ENCODE measurements at places on chromosomes 7 and 10.
A peak's percentile ranks its signal among the peaks of the same experiment; 100 is the strongest.

- DNase-seq: peak; percentile 16
Observed at GRCh38 chr7:6026011-6026819, 5.0 kb upstream of the ANKRD61 start.

DNA sequence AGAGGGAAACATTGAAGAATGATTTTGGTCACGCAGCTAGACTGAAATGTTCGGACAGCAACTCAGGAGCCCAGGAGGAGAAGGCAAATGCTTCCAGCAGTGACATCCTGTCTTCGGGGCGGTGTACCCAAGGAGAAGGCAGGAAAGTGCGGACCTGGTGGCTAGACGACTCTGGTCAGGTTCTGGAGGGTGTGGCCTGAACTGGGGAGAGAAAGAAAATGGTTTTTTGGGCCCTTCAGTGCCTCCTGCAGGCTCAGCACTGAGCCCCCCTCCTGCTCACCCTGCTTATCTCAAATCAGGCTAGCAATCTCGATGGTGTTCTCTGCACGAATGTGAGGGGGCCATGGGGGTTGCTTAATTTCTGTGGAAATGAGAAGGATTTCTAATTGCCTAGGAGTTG, 26.7 kb upstream of the TARP start:
- no peak for DNase-seq

DNA sequence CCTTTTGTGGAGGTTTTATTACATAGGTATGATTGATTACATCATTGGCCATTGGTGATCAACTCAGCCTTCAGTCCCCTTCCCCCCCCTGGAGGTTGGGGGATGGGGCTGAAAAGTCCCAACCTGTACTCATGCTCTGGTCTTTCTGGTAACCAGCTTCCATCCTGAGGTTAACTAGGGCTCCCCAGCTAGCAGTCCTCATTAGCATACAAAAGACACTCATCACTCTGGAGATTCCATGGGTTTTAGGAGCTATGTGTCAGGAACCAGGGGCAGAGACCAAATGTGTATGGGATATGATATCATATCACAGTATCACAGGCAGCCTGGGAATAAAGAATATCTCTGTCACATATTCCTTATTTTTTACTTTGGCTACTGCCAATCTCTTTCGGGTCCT, 13.6 kb downstream of the CCSER2 start:
- no peak for DNase-seq

- no peak for DNase-seq
Observed at GRCh38 chr7:157764193-157764592, 427.4 kb downstream of the DNAJB6 start.

GRCh38 chr7:155222061-155222460, 75.6 kb upstream of the INSIG1 start:
- DNase-seq: no peak

GRCh38 chr10:28711776-28712175, 34.5 kb downstream of the BAMBI start:
- DNase-seq: no peak

DNA sequence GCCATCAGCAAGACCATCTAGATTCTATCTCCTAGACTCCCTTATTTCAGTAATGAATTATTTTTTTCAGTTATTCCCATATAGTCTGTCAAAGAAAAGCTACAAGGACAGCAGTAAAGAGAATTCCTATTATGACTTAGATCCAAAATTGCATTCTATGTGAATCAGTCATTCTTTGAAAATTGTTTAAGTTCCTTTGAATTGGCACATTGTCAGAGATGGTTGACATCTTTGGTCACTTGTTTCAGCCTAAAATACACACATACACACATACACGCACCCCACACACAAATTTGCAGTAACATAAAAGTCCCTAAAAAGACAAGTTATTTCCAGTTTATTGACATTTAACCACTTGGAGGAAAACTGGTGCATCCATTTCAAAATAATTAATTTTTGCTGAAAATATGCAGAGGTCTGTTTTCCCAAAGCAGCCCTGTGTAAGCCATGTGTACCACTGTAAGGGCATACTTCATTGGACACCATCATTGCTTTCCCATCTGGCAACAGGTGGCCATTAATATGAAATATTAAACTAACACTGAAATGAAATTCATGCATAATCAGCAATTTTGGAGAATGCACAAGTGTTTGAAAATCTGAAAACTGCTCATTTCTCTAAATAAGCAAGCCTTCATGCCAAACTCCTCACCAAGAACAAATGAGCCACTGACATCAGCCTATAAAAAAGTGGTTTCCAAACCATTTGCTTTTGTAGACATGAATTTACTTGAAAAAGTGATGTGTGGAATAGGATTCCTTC, 121.7 kb upstream of the COL1A2 start:
- no peak for DNase-seq

GRCh38 chr7:85111761-85112160, 75.1 kb downstream of the SEMA3D start:
- no peak for DNase-seq

- no peak for DNase-seq
Observed at GRCh38 chr10:16646181-16647059, 124.7 kb upstream of the C1QL3 start.

DNA sequence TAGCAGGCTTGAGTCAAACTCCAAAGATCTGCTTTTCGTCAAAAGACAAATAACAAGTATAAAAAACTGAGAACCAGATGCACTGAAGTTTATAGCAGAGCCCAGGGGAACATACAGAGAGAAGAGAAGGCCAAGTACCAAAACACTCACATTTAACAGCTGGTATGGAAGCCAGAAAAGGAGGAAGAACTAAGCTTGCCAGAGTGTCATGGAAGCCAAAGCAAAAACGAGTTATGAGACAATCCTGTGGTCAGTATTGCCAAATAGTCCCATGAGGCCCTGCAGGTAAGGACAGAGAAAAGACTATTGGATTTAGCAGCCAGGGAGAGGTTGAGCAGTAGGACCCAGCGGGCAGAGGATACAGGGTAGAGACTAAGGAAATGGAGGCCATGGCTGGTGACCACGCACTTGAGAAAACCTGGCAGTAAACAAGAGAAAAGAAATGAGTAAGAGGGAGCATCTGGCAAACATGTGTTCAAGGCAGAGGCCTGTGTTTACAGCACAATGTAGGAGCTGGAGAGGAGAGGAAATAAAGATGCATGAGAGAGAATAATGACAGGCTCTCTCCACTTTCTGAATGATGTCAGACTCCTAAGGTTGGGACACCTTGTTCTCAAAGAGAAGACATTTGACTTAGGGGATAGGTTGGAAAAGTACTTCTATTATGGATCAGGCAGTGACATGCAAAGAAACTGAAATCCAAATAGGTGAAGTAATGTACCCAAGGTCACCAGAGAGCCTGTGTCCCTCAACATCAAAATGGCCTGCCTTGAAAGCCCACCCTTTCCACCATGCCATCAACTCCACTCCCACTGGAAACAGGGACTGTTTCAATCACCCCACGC, 9.1 kb downstream of the CREB3L2 start:
- DNase-seq: no peak

DNA sequence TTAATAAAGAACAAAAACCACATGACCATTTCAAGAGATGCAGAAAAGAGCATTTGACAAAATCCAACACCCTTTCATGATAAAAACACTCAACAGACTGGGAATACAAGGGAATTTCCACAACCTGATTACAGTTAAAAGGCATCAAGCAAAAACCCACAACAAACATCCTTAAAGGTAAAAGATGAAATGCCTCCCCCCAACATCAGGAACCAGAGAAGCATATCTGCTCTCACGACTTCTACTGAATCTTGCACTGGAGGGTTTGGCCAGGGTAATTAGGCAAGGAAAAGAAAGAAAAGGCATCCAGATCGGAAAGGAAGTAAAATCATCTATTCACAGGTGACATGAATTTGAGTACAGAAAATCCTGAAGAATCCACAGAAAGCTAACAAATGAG, 59.5 kb upstream of the SFMBT2 start:
- no peak for DNase-seq

- no peak for DNase-seq
Observed at GRCh38 chr7:85716353-85716752, 529.5 kb upstream of the SEMA3D start.

DNA sequence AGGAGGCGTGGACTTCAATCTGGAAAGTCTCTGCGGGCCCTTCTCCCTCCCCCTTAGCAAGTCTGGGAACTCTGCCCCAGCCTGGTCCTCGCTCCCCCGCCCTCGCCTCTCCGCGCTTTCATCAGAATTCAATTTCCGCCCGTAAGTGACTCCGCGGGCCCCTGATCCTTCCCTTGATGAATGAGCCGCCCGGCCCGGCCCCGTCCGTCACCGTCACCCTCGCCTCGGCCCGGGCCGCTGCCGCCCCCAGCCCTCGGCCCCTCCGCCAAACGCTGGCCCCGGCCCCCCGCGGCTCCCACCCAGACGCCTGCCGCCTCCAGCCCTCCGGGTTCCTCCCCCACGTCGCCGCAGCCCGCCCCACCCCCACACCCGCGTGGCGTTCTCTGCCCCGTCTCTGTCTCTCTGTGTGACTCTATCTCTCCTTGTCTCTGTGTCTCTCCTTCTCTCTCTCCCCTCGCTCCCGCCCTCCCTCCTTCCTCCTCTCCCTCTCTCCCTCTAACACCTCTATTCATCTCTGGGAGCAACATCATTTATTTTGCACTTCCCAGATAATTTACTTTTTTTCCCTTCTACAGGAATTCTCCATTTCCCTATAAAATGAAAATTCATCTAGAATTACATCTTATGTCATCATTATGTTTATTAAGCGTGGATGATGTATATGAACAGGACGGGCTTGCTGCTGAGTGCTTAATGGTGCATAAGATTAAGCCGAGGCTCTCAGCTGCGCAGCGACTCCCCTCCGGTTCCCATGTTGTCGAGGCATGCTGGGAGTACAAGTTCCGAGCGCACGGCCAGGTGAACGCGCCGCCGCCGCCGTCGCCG, 91.2 kb upstream of the PAX2 start:
- DNase-seq: peak; percentile 26

DNA sequence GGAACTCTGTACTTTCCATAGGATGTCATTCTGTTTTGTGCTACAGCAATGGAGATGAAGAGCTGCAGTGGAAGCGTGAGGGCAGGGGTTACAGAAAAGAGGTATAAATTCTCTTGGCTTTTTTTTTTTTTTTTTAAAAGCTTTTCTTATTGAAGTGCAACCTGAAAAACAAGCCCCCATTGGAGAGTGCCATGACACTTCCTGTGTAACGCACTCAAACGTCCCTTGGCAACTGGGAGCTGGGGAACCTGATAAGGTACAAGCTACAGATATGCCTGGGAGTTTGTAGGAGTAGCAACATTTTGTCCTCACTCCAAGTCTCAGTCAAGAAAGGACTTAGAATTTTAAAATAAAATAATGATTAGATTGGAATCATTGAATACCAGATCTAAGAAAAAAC, 512.1 kb downstream of the RPS24 start:
- DNase-seq: no peak

DNA sequence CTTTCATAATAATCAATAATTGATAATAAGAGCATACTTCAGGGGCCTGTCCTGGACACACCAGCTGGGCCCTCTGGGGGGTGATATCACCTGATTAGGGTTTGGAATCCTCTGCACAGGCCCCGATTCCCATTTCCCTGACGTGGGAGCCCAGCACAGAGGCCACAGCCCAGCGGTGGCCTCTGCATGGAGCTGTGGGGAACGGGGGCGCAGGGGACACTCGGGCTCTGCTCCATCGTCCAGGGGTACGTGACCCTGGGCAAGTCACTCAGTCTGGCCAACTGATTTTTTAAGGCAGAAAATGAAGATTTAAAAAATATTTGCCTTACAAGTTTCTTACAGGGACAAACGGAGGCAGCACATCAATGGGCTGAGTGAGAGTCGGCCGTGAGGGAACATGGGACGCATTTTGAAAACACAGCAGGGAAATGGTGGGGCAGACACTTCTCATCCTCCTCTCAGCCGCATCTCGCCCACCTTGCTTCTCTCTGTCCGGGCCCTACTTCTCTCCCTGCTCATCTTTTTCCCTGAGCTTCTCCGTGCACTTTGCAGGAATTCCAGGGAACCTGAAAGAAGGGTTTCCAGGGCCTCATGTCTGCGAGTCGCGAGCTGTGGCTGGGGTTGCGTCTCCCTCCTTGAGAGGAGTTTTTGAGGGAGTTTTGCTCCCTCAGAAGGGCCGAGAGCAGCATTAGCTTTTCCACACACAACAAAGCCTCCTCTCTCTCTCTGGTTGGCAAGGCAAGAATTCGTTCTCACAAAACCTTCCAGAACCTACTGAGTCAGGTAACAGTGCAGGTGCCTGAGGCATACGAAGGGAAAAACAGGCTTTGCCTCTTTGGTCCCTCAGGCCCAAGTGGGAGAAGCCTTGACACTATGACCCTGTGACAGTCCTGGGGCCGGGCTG, 312.0 kb downstream of the WDR37 start:
- no peak for DNase-seq

DNA sequence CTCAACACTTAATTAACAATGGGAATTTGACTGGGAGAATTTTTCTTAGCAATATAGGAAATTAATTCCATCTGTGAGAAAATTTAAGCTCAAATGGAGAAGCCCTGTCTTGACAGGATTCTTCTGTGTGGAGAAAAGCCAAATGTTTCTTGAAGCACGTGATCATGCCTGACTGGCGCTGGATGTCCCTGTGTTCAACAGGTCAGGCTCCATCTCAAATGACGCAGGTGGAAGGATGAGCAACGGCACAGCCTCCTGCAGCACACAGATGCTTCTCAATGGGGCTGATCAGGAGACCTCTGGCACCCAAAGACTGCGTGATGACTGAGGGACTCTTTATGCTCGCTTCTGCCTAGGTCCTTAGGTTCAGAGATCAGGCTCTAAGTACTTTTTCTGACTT, 143.8 kb downstream of the RSU1 start:
- DNase-seq: no peak

- no peak for DNase-seq
Observed at GRCh38 chr7:36894190-36894589, 169.9 kb upstream of the AOAH start.

DNA sequence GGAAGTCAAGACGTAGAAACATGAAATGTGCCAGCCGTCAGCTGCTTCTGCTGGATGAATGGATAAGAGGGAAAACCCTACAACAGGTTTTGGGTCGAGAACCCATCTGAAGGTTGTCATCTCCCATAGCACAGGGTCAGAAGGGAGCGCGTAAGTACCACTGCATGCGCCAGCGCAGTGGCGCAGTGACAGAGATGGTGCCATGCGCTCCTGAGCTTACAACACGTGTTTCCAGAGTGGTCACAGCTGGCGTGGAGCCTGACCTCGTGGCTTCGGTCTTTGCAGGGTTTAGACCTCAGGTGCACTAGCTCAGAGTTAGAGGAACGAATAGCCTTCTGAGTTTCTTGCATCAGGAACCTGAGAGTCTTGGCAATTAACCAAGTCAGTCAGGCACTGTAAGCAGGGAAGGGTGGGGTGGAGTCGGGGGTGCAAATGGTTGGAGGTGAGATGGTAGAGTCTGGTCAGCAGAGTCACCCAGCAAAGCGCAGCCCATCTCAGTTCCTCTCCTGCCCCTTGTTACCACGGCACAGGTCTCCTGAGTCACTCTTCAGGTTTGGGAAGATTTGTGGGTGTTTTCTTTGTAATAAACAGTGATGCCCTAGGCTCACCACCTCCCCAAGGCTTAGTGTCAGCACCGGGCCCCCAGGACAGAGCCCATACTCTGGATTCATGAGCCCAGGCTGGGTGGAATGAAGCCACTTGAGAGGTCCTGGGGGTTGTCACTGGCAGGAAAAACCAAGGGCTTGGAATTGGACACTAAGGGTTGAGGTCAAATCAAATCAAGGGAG, 84.1 kb upstream of the PPIF start:
- DNase-seq: no peak

- no peak for DNase-seq
Observed at GRCh38 chr7:151694828-151695580, 175.3 kb upstream of the RHEB start.

All from stimulated activated CD8-positive, alpha-beta memory T cell treated with anti-CD3 and anti-CD28 coated beads, Interleukin-15, amount 100 ng/mL, for 4 hours (primary cell).